Stimulated activated CD8-positive, alpha-beta memory T cell treated with anti-CD3 and anti-CD28 coated beads, Interleukin-4, amount 100 ng/mL, for 4 hours (primary cell): ENCODE measurements at places on chromosomes 13 and 19.
A peak's percentile ranks its signal among the peaks of the same experiment; 100 is the strongest.

GRCh38 chr19:6048793-6049405, 61.4 kb downstream of the RFX2 start:
- DNase-seq, result peak; percentile 55

DNA sequence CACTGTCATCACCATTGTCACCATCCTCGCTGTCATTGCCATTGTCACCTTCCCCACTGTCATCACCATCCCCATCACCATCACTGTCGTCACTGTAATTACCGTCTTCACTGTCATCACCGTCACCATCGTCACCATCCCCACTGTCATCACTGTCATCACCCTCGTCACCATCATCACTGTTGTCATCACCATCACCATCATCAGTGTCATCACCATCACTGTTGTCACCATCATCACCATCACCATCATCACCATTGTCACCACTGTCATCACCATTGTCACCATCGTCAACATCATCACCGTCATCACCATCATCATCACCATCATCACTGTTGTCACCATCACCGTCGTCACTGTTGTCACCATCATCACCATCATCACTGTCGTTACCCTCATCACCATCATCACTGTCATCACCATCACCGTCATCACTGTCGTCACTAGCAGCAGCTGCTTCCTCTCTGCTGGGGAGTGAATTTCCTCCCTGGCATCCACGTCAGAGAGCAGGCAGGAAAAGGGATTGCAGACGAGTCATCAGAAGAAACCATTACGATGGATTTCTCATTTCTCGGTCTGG, 27.3 kb downstream of the TMEM255B start:
- DNase-seq, result no peak

- DNase-seq, result no peak
Observed at GRCh38 chr13:51495316-51495715, 42.5 kb upstream of the INTS6 start.

- DNase-seq, result no peak
Observed at GRCh38 chr13:59745392-59745788, 418.3 kb downstream of the DIAPH3 start.

DNA sequence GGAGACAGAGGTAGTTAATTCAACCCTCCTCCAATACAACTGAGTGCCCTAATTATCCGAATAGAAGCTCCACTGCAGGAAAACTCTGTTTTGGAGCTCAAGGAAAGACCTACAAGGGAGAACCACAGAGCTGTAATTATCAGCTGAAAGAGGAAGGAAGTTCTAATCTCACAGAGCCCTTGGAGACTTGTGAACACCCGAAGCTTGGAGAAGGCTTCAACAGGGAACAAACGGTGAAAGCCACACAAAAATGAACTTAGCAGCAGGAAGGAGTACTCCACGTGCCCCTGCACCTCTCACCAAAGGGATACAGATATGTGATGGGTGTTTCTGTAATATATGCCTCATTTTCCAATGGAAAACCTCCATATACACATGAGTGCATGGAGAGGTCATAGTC, 61.1 kb downstream of the IRS2 start:
- DNase-seq, result no peak

GRCh38 chr13:70723732-70724131, 615.5 kb upstream of the KLHL1 start:
- no peak for DNase-seq

- no peak for DNase-seq
Observed at GRCh38 chr13:40389081-40389641, 277.3 kb downstream of the FOXO1 start.

- DNase-seq, result no peak
Observed at GRCh38 chr19:47093254-47093653, 20.3 kb downstream of the ZC3H4 start.

DNA sequence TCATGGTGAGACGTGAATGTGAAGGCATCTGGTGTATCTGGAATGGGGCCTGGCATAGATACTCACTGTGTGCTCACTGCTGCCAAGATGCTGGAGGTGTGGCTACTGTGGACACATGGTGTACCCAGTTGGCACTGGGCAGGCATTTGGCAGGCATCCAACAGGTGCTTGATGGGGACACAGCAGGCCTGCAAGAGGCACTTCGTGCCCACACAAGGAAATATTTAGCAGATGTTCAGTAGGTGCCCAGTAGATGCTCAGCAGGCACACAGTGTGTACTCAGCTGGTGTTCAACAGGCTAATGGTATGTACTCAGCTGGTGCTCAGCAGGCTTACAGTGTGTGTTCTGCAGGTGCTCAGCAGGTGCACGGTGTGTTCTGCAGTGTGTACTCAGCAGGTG, 14.2 kb downstream of the CRTC1 start:
- no peak for DNase-seq

GRCh38 chr13:31213651-31214289, 14.0 kb downstream of the B3GLCT start:
- DNase-seq, result no peak
